ENCODE measurements at places on chromosomes 13 and 19. TPM values are rescaled to one million over a fixed set of nuclear protein-coding genes. Genes with fewer than 3 reads are reported as not detected.
A peak's percentile ranks its signal among the peaks of the same experiment; 100 is the strongest.

GYS1 gene
- total RNA-seq: 38.2 TPM

DNA sequence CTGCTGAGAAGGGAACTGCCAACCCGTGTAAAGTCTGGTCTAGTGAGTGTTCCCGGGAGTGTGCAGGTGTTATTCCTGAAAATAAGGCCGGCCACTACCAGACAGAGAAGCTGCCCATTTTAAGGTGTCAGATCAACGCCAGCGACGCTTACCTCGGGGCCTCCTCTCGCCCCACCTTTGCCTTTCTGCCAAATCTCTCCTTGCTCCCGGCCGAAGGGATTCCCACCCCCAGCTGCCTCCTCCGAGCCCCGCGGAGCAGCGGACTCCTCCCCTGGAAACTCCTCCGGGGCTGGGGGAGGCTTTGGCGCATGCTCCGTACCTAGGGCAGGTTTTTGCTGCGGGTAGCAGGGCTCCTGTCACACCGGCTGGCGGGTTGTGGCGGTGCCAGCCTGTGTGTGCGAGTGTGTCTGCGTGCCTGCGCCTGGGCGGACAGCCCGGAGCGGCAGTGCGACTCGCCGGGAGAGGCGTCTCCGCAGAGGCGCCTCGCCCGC is at the start of gene HS6ST3:
TSS of gene HS6ST3 (plus strand) at position 359 of the 491 bp plus-strand sequence.
- peaks cover 17% of the 10 kb centered on the region for H3K4me1 ChIP-seq
- H3K27me3 ChIP-seq: peaks cover 96% of the 10 kb centered on the region
- H3K4me3 ChIP-seq: peak within 1 kb of the TSS; percentile 18
- H3K27ac ChIP-seq: no peak within 1 kb of the TSS

DNA sequence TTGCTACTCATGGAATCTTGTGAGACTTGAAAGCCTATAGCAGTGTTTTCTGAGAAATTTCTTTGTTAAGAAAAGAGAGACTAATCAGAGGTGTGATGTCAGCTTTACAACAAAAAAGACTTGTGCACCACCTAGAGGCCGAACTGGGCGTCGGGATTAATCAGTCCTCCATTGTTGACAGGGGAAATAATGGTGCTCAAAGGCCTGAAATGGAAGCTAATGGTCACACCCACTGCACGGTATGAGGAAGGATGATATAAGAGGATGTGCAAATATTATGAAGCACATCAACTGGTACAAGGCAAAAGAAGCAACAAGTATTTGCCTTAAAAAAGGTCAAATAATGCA is 480.2 kb upstream of the MIR17HG start:
- no peaks in the 10 kb centered on the region for H3K36me3 ChIP-seq
- no peak overlapping the region for H3K4me3 ChIP-seq
- no peak overlapping the region for H3K27ac ChIP-seq
- no peaks in the 10 kb centered on the region for H3K4me1 ChIP-seq
- no peaks in the 10 kb centered on the region for H3K27me3 ChIP-seq
- DNase-seq: peak; percentile 25

DNA sequence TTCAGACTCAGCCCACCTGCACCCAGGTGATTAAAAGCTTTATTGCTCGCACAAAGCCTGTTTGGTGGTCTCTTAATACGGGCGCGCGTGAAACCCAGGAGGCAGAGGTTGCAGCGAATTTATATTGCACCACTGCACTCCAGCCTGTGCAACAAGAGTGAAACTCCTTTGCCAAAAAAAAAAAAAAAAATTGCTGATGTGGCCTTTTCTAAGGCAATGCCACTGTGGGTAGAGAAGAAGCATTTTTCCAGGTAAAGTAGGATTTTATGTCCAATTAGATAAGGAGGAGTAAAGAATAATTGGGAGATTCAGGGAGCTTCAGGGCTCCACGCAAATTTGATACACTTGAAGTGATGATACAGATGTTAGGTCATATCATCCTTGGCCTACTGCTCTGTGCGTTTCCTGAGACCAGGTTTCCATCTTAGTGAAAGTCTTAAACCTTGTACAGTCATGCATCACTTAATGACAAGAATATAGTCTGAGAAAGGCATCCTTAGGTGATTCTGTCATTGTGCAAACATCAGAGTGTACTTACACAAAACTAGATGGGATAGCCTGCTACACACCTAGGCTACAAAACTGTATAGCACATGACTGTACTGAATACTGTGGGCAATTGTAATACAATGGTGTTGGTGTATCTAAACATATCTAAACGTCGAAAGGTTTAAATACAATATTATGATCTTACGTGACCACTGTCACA is 150.9 kb downstream of the SPRY2 start:
- no peaks in the 10 kb centered on the region for H3K27me3 ChIP-seq
- no peaks in the 10 kb centered on the region for H3K4me1 ChIP-seq
- no peak overlapping the region for H3K4me3 ChIP-seq
- H3K27ac ChIP-seq: no peak overlapping the region
- H3K36me3 ChIP-seq: no peaks in the 10 kb centered on the region
- DNase-seq: peak; percentile 37

DNA sequence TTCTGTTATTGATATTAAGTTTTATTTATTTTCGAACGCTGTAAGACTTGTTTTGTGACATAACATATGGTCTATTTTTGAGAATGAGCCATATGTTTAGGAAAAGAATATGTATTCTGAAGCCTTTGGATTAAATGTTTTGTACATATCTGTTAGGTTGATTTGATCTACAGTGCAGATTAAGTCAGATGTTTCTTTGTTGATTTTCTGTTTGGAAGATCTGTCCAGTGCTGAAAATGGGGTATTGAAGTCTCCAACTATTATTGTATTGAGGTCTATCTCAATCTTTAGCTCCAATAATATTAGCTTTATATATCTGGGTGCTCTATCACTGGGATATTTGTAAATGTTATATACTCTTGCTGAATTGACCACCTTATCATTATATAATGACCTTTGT is 97.9 kb downstream of the MTUS2 start:
- DNase-seq: no peak
- no peak overlapping the region for H3K4me3 ChIP-seq
- H3K4me1 ChIP-seq: no peaks in the 10 kb centered on the region
- H3K36me3 ChIP-seq: no peaks in the 10 kb centered on the region
- no peak overlapping the region for H3K27ac ChIP-seq
- no peaks in the 10 kb centered on the region for H3K27me3 ChIP-seq

- no peak overlapping the region for H3K27ac ChIP-seq
- peaks cover 14% of the 10 kb centered on the region for H3K4me1 ChIP-seq
- no peaks in the 10 kb centered on the region for H3K36me3 ChIP-seq
- no peak for DNase-seq
- H3K4me3 ChIP-seq: no peak overlapping the region
These were observed 103.9 kb downstream of the FAM216B start for GRCh38 chr13:42885325-42885724.

- no peak overlapping the region for H3K4me3 ChIP-seq
- 0 out of 2 replicates have a peak, but pooled peaks cover 5% of the 10 kb centered on the region for H3K27me3 ChIP-seq
- no peaks in the 10 kb centered on the region for H3K36me3 ChIP-seq
- no peak overlapping the region for H3K27ac ChIP-seq
- DNase-seq: no peak
- H3K4me1 ChIP-seq: no peaks in the 10 kb centered on the region
These were observed 3.9 kb downstream of the CD209 start for GRCh38 chr19:7743425-7743841.

DNA sequence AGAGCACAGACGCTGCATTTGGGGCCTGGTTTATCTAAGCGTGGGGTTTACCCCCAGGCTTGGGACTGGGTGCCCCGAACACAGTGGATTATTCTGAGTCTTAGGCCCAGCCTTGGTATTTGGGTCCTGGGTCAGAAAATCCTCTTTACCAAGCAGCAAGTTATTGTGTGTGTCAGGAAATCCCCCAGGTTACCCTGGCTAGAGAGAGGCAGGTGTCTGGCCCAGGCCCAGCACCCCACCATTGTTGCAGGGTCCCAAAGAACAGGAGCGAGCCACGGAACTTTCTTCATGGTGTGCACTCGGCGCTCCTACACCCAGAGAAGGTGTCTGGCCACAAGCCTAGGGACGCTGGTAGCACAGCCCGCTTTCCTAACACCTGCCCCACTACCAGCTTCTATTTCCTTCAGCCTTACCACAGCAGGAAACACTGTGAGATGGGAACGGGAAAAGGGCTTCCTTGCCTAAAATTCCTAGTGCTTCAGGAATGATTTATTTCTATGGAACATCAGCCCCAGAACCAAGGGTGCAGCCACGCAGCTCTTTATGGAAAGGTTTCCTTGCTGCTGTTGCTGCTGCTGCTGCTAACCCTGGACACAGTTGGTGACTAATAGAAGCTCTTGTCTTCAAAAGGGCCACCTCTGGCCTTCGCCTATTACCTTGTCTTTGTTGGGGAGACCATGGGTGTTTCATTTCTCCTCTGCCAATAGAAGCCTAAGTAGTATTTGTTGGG is 7.4 kb upstream of the CDX2 start:
- peaks cover 74% of the 10 kb centered on the region for H3K27me3 ChIP-seq
- no peaks in the 10 kb centered on the region for H3K4me1 ChIP-seq
- no peaks in the 10 kb centered on the region for H3K36me3 ChIP-seq
- no peak for DNase-seq
- no peak overlapping the region for H3K4me3 ChIP-seq

DNA sequence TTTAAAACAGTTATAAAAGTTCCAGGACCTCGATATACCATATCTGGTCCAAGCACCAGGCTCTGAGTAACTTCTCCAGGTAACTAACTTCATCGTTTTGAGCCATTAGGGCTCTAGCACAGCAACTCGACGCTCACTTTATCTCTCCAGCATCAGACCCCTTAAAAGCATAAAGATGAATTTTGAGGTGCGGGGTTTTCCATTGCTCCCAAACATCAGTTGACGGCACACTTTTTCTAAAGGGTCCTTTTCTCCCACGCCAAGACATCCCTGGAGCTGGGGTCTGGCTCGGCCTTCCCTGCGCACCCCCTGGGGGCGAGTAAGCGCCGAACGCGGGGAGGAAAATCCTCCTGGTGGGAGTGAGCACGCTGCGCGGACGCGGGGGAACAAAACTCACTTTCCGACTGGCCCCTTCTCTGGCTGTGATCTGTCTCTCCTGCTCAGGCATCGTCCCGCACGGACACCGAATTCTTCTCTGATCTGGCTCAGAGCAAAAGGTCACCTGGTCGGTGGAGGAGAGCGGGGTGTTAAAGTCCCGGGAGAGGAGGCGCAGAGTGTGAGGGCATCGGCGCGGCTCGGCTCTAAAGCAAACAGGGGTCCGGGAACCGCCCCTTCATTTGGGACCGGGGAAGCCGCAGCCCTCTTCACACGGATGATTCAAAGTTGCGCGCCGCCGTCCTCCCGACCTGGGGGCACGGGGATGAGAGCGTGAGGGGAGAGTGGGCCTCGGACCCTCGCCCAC is at the start of gene ATP7B:
TSS of gene ATP7B (minus strand) at position 561 of the 742 bp plus-strand sequence. CDS start at position 448, 113 bp downstream.
- H3K27ac ChIP-seq: peak within 1 kb of the TSS; percentile 57
- H3K4me3 ChIP-seq: peak within 1 kb of the TSS; percentile 90
- H3K27me3 ChIP-seq: peaks cover 10% of the 10 kb centered on the region
- DNase-seq: no peak
- peaks cover 6% of the 10 kb centered on the region for H3K4me1 ChIP-seq
- peaks cover 4% of the 10 kb centered on the region for H3K36me3 ChIP-seq

HCN2 gene
- 2.2 TPM for total RNA-seq

FAM83E gene
- total RNA-seq: 0.11 TPM

GRCh38 chr13:43574605-43575004 is 212.2 kb downstream of the ENOX1 start:
- no peaks in the 10 kb centered on the region for H3K36me3 ChIP-seq
- peak overlapping the region; percentile 86 for H3K27ac ChIP-seq
- H3K4me3 ChIP-seq: no peak overlapping the region
- H3K4me1 ChIP-seq: peaks cover 26% of the 10 kb centered on the region

TRPC4 gene
- total RNA-seq: 0.61 TPM

ZNF560 gene
- not detected for total RNA-seq

- DNase-seq: no peak
- no peaks in the 10 kb centered on the region for H3K27me3 ChIP-seq
- H3K4me3 ChIP-seq: no peak overlapping the region
- no peak overlapping the region for H3K27ac ChIP-seq
- H3K36me3 ChIP-seq: no peaks in the 10 kb centered on the region
- H3K4me1 ChIP-seq: no peaks in the 10 kb centered on the region
These were observed 716.4 kb downstream of the PCDH9 start for GRCh38 chr13:66513728-66514127.

ZNF547 gene
- total RNA-seq: 4.1 TPM

- H3K4me1 ChIP-seq: peaks cover 45% of the 10 kb centered on the region
- H3K27me3 ChIP-seq: no peaks in the 10 kb centered on the region
- no peaks in the 10 kb centered on the region for H3K36me3 ChIP-seq
- no peak overlapping the region for H3K4me3 ChIP-seq
These were observed 145.9 kb downstream of the NUFIP1 start for GRCh38 chr13:44843403-44843802.

GRCh38 chr13:26185720-26186117 is 36.4 kb downstream of the RNF6 start:
- no peak overlapping the region for H3K27ac ChIP-seq
- H3K27me3 ChIP-seq: no peaks in the 10 kb centered on the region
- DNase-seq: no peak
- no peaks in the 10 kb centered on the region for H3K36me3 ChIP-seq

CYP2A6 gene
- total RNA-seq: not detected

- H3K4me1 ChIP-seq: peaks cover 34% of the 10 kb centered on the region
- DNase-seq: no peak
- no peak overlapping the region for H3K27ac ChIP-seq
- H3K4me3 ChIP-seq: no peak overlapping the region
- peaks cover 68% of the 10 kb centered on the region for H3K36me3 ChIP-seq
These were observed 7.5 kb downstream of the RPS9 start for GRCh38 chr19:54207983-54208783.

GRCh38 chr19:10292206-10292788 is 2.5 kb downstream of the ICAM5 start:
- no peaks in the 10 kb centered on the region for H3K36me3 ChIP-seq
- H3K4me1 ChIP-seq: peaks cover 42% of the 10 kb centered on the region
- peak overlapping the region; percentile 36 for H3K4me3 ChIP-seq
- H3K27me3 ChIP-seq: peaks cover 30% of the 10 kb centered on the region
- no peak overlapping the region for H3K27ac ChIP-seq

IL17D gene
- 4.3 TPM for total RNA-seq

ZNF823 gene
- 7.4 TPM for total RNA-seq

DIRAS1 gene
- not detected for total RNA-seq

- H3K4me1 ChIP-seq: no peaks in the 10 kb centered on the region
- H3K27me3 ChIP-seq: no peaks in the 10 kb centered on the region
- no peak for DNase-seq
These were observed 108.4 kb downstream of the ZNF557 start for GRCh38 chr19:7177926-7178325.

PSG1 gene
- not detected for total RNA-seq

CAPN12 gene
- total RNA-seq: not detected

DNA sequence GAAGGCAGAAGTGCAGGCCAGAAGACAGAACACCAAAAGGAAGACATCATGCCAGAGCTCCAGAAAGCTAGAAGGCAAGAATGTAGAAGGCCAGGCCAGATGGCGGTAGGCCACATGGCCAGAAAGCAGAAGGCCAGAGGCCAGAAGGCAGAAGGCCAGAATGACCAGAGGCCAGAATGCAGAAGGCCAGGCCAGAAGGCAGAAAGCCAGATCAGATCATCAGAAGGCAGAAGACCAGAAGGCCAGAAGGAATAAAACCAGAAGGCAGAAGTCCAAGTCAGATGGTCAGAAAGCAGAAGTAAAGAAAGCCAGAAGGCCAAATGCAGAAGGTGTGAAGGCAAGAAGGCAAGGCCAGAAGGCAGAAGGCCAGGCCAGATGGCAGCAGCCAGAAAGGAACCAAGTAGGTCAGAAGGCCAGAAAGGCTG is 185.0 kb downstream of the TUBA3C start:
- DNase-seq: no peak
- no peak overlapping the region for H3K4me3 ChIP-seq
- H3K4me1 ChIP-seq: no peaks in the 10 kb centered on the region
- no peaks in the 10 kb centered on the region for H3K36me3 ChIP-seq
- no peaks in the 10 kb centered on the region for H3K27me3 ChIP-seq

GRCh38 chr19:3357271-3357991 is 9.0 kb upstream of the NFIC start:
- peaks cover 3% of the 10 kb centered on the region for H3K27me3 ChIP-seq
- H3K4me3 ChIP-seq: no peak overlapping the region
- H3K4me1 ChIP-seq: peaks cover 18% of the 10 kb centered on the region
- DNase-seq: no peak

Measured in SJSA1 (cell line).